ENCODE measurements at places on chromosomes 16 and 17.

DNA sequence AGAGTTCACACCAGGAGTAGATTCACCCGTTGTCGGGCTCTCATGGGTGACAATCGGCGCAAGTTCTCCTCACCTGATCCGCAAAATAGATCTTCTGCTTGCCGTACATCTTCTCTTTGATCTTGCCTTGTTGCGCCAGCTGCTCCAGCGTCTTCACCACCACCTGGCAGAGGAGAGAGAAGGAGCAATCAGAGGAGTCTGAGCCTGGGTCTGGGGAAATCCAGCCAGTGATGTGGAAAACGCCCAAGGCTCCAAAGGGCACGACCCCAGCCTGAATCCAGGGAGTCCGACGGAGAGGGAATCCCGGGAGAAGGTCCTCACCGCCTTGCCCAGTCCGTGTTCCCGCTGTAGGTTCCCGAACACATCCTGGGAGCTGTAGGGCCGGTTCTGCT, 393 bp downstream of the PSMC3IP start:
- no peak for DNase-seq

DNA sequence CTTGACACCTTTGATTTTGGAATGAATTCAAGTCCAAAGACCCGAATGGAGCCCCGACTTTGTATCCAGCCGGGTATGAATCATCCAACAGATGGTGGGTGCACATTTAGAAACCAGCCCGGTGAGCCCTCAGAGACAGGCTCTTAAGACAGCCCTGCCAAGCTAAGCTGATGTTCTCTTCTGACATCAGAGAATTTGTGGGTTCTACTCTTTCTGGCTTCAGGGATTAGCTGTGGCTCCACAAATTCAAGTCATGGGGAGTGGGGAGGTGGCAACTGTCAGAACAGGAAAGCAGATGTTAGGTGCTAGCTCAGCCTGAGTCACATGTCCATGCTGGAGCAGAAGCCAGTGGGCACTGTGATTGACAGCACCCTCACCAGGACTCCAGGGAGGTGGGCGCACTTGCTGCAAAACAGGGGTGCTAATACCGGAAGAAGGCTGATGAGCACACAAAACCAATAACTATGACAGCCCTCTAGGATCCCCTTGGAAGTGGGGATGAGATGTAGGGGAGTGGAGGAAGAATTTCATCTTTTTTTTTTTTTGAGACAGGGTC, 31.4 kb upstream of the XYLT2 start:
- DNase-seq = no peak

- no peak for DNase-seq
These were observed 111.7 kb upstream of the COX10 start for GRCh38 chr17:13957636-13958035.

DNA sequence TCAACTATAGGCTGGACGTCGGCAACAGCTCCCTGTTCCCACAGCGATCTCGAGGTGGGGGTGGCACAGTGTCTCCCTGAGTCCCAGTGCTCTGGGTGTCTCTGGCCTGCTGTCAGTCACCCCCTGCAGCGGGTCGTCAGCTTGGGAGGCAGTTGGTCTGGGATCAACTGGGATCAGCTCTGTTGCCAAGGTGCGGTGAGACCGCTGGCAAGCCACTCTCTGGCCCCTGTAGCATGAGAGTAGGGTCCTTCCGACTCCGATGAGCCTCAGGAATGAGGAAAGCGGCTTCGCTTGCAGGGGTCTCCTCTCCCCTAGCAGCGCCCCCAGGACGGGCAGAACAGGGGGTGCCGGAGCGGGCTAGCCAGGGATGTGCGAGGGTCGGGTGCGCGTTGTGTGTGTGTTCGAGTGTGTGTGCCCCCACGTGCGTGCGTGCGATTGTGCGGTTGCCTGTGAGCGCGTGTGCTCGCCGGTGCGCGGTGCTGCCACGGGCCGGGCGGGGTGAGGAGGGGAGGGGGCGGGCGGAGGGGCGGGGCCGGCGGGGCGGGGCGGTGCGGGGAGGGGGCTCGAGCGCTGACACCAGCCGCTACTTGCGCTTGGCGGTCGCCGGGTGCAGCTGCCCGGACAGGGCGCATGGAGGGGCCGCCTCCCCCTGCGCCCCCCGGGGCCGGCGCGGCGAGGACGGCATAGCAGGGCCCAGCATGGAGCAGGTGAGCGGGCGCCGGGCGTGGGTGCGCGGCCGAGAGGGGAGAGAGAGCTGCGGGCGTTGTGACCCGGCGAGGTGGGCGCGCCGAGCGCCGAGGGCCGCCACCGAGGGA, 9.4 kb upstream of the ARHGAP23 start:
- no peak for DNase-seq

GRCh38 chr16:81239367-81240121, 1.1 kb downstream of the BCO1 start:
- no peak for DNase-seq

- DNase-seq = no peak
These were observed 77.5 kb upstream of the CNTNAP4 start for GRCh38 chr16:76199681-76200220.

- no peak for DNase-seq
These were observed 41.2 kb downstream of the PRMT7 start for GRCh38 chr16:68351991-68352431.

DNA sequence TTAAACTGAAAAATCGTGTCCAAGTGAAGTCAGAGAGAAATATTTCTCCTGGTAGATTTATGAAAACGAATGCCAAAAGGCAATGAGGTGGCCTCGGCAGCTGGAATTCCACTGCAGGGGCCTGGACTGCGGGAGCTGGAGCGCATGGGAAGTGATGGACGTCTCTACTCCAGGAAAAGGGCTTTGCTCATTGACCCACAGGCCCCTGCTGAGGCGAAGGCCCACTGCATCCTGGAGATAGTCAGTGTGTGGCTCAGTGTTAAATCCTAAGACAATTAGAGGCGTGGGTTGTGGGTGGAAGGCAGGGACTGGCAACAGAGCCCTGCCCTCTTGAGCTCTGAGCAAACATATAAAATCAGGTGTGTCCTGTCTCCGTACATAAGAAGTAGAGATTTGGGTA, 191.4 kb downstream of the SLC39A11 start:
- DNase-seq = no peak

DNA sequence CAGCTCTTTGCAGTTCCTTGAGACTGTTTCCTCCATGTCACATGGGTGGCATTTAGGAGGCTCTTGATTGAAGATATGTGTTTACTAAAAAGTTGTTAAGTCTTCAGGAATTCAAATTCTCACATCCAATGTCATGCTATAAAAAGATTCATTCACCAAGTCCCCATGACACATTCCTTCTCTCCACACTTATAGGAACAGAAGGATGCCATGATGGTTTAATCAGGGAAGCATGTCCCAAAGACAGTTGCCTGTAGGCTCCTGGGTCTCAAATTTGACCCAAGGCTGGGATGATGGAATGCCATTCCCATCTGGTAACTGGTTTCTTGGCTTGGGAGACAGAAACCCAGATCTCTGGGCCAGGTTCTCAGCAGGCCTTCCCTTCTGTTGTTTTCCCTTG, 140.6 kb upstream of the SOX9 start:
- DNase-seq = no peak

DNA sequence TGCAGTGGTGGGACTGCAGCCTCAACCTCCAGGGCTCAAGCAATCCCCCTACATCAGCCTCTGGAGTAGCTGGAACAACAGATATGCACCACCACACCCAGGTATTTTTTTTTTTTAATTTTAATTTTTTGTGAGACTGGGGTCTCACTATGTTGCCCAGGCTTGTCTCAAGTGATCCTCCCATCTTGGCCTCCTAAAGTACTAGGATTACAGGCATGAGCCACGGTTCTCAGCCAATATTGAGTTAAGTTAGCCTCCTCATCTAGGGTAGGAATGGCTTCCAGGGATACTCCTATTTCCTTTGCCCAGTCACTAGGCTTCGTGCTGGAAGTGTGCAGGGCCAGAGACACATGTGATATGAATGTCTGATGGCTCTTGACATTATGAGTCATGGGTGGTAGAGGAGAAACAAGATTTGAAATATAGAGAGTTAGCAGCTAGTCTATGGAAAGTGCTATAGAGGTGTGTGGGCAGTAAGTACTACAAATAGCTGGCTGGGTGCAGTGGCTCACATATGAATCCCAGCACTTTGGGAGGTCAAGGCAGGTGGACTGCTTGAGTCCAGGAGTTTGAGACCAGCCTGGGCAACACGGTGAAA, 8.0 kb upstream of the HES7 start:
- no peak for DNase-seq

- DNase-seq = no peak
These were observed 31.7 kb downstream of the CPNE2 start for GRCh38 chr16:57123974-57124674.

DNA sequence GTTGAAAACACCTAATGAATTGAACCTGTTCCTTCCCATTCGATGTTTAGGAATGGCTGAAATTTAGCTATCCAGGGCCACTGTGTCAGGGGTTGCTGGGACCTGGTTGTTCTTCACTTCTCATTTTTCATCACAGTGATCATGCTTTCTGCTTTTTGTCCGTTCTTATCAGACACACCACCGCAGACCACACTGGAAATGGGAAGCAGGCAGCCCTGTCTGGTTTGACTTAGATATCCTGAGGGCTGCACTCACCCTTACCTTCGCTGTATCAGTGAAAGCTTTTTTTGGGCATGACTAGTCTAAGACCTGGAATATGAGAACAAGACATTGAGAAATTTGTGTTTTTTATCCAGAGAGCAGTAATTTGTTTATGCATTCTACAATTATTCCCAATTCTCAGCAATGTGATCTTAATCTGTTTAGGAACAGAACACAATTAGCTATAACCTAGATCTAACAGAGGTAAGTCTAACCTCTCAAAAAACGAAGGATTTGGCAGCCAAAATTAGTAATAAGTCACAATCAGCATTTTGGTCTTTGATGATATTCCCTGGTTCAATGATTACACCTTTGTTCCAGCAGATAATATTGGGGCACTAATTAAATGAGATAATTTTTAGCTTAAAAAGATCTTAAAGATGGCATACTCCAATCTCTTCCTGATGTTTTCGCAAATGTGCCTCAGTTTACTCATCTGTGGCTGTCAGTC, 126.0 kb upstream of the GOT2 start:
- no peak for DNase-seq

GRCh38 chr16:21950782-21951521, 2.2 kb upstream of the UQCRC2 start:
- DNase-seq = no peak

DNA sequence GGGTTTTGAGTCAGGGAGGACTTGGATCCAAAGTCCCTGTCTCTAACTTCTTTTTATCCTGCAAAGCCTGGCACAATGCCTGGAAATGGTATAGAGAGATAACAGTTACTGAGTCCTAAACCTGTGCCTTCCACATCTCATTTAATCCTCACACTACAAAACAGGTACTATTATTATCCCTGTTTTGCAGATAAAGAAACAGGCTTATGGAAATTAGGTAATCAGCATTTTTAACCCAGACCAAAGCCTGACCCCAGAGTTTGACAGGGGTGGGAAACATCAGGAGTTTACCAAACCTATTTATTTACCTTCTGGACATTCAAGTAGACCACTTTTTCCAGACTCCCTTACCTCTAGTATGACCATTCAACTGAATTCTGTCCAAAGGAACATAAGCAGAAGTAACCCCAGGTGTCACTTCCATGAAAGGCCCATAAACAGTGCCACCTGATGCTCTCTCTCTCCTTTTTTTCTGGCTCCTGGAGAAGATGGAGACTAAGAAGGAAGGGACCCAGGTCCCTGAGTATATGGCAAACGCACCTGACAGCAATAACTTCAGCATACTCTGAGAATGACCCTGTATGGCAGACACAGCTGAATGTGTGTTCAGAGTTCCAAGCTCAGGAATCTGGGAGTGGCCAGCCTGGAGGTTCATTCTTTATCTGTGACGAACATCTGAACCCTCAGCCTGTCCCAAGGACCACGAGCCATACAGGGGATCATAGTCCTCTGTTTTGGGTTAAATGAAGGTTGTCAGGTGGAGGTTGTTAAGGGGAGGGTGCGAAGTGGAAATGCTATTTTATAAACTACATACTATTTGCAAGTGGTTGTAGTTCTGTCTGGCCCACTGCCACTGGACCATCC, 62.7 kb downstream of the HLF start:
- no peak for DNase-seq

- DNase-seq = no peak
These were observed 23.1 kb upstream of the CNOT1 start for GRCh38 chr16:58652741-58653140.

- no peak for DNase-seq
These were observed 19.9 kb upstream of the JPH3 start for GRCh38 chr16:87582216-87582965.

DNA sequence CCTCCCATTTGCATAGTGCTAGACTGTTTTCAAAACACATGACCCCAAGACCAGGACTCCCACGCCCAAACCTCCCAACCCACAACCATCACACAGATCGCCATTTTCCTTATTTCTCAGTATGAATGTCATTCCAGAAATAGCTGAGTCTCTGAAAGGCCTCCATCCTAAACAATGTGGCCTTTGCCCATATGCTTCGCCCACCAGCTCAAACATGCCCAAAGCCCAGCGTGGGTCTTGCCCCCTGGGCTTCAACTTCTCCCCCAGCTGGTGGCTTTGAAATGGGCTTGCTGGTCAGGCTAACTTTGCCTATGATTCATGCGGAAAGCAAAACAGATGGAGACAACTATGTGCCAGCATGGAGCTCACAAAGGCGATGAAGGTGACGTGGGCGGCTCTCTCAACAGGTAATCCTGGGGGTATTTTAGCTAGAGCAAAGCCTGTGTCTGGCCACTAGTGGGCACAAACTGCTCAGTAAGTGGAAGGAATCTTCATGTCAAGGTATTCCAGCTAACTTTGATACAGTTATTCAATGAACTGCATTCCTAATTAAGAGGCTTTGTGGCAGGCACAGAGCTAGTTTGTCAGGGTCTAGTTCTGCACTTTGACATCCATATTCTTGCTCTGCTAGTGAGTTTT, 17.1 kb downstream of the PMP22 start:
- DNase-seq = no peak

- no peak for DNase-seq
These were observed 15.4 kb upstream of the GFAP start for GRCh38 chr17:44930667-44931066.

GRCh38 chr16:81265658-81266451, 27.4 kb downstream of the BCO1 start:
- DNase-seq = no peak

DNA sequence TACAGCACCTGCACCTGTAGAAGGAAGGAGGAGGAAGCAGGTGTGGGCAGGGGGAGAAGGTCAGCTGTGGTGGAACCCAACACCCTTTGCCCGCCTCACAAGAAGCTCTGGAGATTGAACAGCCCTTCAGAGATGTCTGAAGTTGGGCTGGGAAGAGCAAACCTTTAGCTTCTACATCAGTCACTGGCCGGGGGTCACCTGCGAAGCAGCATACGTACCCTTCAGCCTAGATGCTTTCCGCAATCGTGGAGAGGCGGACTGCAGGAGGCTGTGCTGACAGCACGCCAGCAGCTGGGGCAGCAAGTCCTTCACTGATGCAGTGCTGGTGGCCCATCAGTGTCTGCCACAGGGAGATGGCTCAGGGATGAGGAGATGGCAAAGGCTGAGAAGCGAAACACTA, 5.2 kb upstream of the HS3ST3B1 start:
- no peak for DNase-seq
